Fibroblast of skin of left biceps (primary cell): ENCODE measurements at places on chromosomes 1 and 21.

- peak; percentile 55 for DNase-seq
Measured at GRCh38 chr1:225772323-225772768, 5.3 kb upstream of the SRP9 start.

- DNase-seq: no peak
Measured at GRCh38 chr1:76444773-76445172, 370.2 kb downstream of the ST6GALNAC3 start.

DNA sequence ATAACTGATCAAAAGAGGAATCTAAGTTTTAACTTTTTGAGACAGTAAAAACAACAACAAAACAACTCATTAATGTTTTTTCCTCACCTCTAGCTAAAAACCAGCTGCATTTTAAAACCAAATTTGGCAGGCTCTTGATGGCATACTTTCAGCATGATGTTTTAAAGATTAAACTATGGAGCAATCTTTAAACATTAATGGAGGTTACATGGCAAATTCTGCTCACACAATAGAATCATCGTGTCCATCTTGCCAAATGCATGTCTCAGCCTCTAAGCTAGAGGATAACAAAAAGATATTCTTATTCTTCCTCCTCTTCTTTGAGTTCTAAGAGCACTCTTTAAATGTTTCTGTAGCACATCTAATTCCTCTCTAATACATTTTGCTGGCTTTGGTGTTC lies 579.8 kb upstream of the PKN2 start:
- DNase-seq: peak; percentile 1

DNA sequence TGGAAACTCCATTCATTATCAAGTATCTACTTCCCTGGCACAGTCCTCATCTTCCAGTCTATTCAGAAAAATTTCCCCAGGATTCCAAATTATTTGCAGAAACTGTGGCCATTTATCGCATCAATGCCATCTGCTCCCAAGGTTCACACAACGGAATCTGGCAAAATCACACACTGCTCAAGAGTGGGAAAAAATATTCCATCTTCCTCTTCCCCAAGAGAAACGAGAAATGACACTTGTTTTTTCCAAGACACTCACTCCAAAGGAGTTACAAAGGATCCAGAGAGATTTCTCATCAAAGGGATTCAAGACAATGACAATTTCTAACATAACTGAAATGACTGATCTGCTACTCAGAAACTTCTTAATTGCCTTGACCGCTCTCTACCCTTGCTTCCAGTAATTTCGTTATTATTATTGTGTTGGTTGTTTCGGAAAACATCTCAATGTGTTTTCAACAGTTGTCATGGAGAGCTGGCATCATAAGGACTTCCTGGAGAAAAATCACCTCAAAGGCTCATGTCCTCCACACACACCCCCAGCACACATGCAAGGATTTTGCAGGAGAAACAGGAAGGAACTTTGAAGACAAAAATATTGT lies 128.0 kb downstream of the PSMG1 start:
- no peak for DNase-seq
